Stimulated activated CD4-positive, alpha-beta T cell treated with anti-CD3 and anti-CD28 coated beads, Interleukin-1b, Interleukin-23, amount 100 ng/mL, for 1 hour (primary cell): ENCODE measurements at places on chromosomes 7 and 10.

DNA sequence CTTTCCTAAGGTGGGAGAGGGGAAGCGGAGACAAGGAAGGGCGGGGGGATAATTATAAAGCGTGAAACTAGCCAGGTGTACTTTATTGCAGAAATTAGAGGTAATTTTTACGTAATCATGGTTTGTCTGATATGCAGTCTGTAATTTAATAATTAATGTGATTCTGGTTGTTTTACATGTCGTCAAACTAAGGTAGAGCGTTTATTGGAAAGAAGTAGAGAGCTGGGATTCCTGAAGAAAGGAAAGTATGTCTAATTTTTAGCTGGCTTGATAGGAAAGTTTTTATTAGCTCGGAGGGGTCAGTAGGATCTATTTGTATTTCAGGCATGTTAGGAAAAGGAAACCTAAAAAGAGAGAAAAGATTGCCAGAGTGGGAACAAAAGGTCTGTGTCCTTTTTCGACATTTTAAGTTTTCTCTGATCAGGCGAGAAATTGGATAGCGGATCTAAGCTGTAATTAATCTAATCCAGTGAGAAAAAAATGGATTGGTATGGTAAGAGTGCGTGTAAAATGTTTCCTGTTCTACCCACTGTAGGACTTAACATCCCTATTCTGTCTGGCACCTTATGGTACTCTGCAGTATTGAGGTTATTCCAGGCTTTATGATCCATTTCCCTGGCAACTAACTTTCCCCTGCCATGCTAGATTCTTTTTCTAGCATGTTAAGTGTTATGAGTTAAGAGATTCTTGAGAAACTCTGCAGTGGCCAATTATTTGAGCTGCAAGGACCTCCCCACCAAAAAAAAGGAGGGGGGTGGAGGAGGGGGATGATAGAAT is 1.4 kb downstream of the CELF2 start:
- no peak for DNase-seq

DNA sequence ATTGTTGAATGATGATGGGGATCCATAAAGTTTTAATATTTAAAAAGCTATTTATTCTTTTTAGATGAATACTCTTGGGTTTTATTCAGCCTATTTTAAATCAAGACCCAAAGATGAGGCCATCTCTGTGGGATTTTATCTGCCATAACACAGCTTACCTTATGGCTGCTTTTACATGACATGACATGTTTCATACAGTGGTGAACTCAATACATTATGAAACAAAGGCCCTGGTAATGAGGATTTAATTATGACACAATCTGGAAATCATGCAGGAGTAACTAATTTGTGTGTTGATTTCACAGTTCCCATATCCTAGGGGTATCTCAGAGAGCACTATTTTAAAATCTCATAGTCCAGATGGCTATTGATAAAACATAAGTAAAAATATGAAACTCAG is 661.8 kb upstream of the FZD8 start:
- DNase-seq, result no peak

DNA sequence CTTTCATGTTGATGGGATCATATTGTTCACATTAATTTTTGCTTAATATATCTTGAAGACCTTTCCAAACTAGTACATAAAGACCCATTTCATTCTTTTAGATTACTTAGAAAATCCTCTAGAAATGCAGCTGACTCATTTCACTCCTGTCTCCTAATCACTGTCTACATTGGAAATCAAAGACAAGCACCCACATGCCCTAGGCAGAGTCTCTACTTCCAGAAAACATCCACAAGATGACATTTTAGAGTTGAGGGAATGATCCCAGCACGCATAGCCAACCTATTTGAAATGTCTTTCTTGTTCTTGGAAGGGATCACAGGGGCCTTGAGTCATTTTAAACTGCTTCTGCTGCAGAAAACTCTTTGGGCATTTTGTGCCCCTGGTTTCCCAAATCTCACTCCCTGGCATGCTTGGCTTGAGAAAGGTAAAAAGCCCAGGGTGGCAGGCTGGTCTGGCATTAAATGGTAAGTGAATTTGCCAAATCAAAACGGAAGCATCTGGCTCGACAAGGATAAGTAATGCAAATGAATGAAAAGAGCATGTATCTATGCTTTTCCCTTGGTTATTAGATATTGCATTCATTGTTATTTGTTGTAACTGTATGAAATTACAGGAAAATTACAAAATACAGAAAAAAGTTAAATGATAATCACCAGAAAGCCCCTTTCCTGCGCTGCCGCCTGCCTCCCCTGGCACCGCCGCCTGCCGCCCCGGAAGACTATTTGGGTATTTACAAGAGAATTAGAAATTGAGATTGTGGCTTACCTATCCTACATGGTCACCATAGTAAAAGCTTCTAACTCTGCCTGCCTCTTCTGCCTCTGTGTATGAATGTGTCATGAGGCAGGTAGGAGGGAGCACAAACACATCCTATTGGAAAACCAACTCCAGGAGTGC is 225.3 kb downstream of the PTEN start:
- DNase-seq, result no peak

DNA sequence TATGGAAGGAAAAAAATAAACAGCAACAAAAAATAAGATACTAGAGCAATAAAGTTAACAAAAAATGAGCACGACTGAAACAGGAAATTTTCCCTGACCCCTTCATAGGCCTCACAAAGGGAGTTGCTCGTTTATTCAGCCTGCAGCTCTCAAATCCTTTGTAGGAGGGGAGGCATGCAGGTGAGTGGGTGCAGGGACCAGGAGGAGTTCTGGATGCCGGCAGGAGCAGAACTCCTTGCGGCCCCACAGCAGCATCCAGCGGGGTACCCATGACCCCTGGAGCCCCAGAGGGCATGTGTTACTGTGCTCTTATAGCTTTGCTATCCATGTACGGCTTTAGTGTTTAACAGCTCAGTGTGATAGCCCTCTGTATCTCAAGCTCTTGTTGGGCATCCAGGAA is 5.8 kb downstream of the TAS2R39 start:
- DNase-seq, result no peak

- no peak for DNase-seq
These were observed 19.9 kb downstream of the MINDY4 start for GRCh38 chr7:30791114-30791513.

DNA sequence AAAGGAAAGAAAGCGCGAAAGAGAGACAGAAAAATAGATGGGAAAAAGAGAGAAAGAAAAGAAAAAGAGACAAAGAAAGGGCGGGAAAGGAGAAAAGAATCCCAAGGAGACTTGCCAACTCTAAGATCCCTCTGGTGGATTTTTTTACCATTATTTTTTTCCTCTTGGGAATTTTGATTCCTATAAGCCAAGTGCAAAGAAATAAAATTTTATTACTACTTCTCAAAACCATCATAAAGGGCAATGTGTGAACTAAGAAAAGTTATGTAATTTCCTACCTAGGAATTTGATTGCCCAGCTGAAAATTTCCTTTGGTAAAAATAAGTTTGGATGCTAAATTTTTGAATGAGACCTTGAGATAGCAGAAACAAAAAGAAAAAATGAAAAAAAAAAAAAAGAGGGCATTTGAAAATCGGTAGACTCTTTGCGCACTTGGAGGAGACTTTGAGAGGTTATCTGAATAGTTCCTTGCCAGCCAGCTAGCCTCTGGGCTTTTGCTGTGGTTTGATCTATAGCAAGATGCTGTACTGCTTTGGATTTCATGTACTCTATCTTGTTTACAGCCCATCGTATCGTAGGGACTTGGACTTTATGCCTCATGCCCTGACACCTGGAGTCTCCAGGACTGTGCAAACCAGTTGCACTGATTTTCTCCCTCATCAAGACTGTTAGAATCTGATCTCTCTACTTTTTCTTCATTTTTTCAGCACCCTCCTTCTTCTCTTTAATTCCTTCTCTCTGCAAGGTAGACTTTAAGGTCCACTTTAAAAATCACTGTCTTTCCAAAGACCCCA is 535.4 kb upstream of the MKI67 start:
- DNase-seq, result no peak
